ENCODE measurements at places on chromosomes 3 and 15. TPM values are rescaled to one million over a fixed set of nuclear protein-coding genes. Genes with fewer than 3 reads are reported as not detected.

Gene BRK1
- total RNA-seq, result 167 TPM

Gene RPS27L
- 232 TPM for total RNA-seq

Gene RTP1
- not detected for total RNA-seq

Gene ZDHHC19
- not detected for total RNA-seq

Gene XYLB
- total RNA-seq, result 3.5 TPM

Gene MESD
- total RNA-seq, result 17.0 TPM

Measured in vein endothelial cell (primary cell).